Endothelial cell (in vitro differentiated cells): ENCODE measurements at places on chromosomes 1 and 21.

GRCh38 chr1:203124546-203125317 is 2.8 kb upstream of the ADORA1 start:
- H3K27me3 ChIP-seq = peaks cover 31% of the 10 kb centered on the region
- H3K4me1 ChIP-seq = peaks cover 69% of the 10 kb centered on the region
- H3K4me3 ChIP-seq = no peak overlapping the region
- DNase-seq = no peak

- H3K4me3 ChIP-seq = no peak overlapping the region
- peaks cover 5% of the 10 kb centered on the region for H3K27me3 ChIP-seq
- H3K36me3 ChIP-seq = no peaks in the 10 kb centered on the region
- no peak overlapping the region for H3K27ac ChIP-seq
Observed at GRCh38 chr1:85282424-85282823, 6.0 kb upstream of the BCL10 start.

DNA sequence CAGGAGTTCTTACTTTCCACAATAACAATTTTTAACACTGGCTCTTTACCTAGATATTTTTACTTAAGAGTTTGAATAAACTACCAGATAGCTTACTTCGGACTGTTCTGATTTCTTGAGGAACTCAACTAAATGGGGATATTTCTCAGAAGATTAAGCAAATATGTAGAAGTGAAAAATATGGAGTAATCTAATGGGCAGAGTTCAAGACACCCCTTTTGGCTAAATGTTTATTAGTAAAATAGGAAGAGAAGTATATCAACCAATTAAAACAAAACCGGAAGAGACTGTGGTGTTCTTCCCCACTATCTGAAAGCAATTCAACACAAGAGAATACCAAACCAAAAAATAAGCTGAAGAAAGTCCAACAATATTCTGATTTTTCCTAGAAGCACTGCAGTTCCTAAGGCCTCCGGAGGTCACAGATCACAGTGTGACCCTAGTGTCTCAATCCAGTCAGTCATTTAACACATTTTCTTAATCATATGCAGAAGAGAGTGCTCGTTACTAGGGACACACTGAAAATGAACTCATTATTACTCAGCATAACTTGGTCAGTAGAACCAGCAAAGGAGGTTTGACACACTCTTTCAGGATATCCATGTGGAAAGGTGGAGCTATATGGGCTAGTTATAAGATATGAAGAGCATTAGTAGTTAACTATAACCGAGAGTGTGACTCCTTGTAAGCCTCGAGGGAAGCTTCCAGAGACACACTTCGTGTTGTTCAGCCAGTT is 5.2 kb downstream of the SIPA1L2 start:
- H3K27me3 ChIP-seq = no peaks in the 10 kb centered on the region
- H3K4me1 ChIP-seq = peaks cover 69% of the 10 kb centered on the region
- H3K4me3 ChIP-seq = peak overlapping the region; percentile 16
- no peak for DNase-seq
- peaks cover 10% of the 10 kb centered on the region for H3K36me3 ChIP-seq

DNA sequence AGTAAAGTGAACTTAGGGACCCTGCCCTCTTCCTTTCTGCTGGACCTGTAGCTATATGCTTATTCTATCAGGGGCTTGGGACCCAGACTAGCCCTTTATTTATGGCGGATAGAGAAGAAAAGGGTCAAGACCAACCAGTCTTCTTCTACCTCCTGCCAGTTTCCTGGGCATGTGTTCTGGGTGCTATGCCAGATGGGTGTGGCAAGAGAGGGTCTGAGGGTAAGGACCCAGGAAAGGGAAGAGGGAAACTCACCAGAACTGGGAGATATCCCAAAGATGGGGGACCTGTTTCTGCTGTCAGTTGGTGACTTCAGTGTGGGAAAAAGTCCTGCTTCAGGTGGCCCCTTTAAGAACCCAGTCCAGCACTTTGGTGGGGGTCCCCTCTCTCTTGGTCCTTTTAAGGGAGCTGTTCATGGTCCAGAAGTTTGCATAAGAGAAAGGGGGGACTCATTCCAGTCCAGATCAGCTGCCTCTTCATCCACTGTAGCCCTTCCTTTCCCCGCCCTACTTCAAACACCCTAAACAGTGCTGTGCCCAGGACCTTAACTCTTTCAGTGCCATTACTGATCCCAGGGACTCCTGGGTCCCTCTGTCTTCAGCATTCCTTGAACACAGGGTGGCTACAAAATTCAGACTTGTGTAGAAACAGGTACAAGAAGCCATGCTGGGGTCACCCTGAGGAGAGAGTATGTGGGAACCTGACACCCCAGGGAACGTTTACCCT is 18.4 kb downstream of the SSR2 start:
- peaks cover 15% of the 10 kb centered on the region for H3K4me1 ChIP-seq
- H3K4me3 ChIP-seq = no peak overlapping the region
- H3K27ac ChIP-seq = no peak overlapping the region
- H3K36me3 ChIP-seq = no peaks in the 10 kb centered on the region

DNA sequence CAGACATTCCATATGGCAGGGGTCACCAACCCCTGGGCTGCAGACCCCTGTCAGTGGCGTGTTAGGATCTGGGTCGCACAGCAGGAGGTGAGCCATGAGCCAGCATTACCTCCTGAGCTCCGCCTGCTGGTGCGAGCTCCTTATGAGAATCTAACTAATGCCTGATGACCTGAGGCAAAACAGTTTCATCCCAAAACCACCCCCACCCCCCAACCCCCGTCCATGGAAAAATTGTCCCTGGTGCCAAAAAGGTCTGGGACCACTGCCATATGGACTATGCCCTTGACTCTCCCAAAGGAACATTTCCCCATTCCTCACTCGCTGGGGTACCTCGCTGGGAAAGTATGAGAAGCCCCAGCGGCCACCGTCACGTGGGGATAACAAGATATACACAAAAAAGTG is 6.4 kb upstream of the CPT2 start:
- H3K4me1 ChIP-seq = peaks cover 8% of the 10 kb centered on the region
- H3K4me3 ChIP-seq = no peak overlapping the region

- H3K36me3 ChIP-seq = peaks cover 4% of the 10 kb centered on the region
- no peak for DNase-seq
- peaks cover 11% of the 10 kb centered on the region for H3K27me3 ChIP-seq
- peak overlapping the region; percentile 86 for H3K27ac ChIP-seq
- peak overlapping the region; percentile 47 for H3K4me3 ChIP-seq
Observed at GRCh38 chr1:31669786-31670592, 25.3 kb upstream of the PEF1 start.

- H3K4me3 ChIP-seq = peak overlapping the region; percentile 95
- H3K4me1 ChIP-seq = peaks cover 21% of the 10 kb centered on the region
- peaks cover 6% of the 10 kb centered on the region for H3K36me3 ChIP-seq
- no peak for DNase-seq
- H3K27ac ChIP-seq = no peak overlapping the region
- H3K27me3 ChIP-seq = peaks cover 7% of the 10 kb centered on the region
Observed at GRCh38 chr21:44800971-44801467, 601 bp downstream of the UBE2G2 start.

GRCh38 chr1:155174324-155175280 is 953 bp downstream of the TRIM46 start:
- DNase-seq = peak; percentile 49
- no peak overlapping the region for H3K27ac ChIP-seq
- H3K4me3 ChIP-seq = peak overlapping the region; percentile 97
- H3K4me1 ChIP-seq = peaks cover 30% of the 10 kb centered on the region

DNA sequence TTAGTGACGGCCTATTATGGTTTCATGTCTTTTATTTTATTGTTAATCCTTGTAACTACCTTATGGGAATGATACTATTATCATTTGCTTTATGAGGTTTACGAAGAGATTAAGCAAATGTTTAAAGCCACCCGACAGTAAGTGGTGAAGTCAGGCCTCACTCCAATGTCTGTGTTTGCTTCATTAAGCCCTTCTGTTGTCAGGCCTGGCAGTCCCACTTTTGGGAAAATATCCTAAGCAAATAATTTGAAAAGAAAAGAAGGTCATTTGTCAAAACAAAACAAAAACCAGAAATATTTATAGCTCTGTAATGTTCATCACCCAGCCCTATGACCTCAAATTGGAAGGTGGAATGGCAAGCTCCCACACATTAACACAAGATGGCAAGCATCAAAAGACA is 40.7 kb upstream of the USP24 start:
- H3K27ac ChIP-seq = no peak overlapping the region
- no peaks in the 10 kb centered on the region for H3K36me3 ChIP-seq
- no peaks in the 10 kb centered on the region for H3K27me3 ChIP-seq
- peaks cover 9% of the 10 kb centered on the region for H3K4me1 ChIP-seq
